ENCODE measurements at places on chromosomes 2 and 18.

GRCh38 chr2:42973726-42974125 is 181.3 kb upstream of the HAAO start:
- DNase-seq = no peak

GRCh38 chr2:152309352-152310214 is 25.4 kb upstream of the FMNL2 start:
- no peak for DNase-seq

GRCh38 chr2:36452260-36452659 is 96.7 kb downstream of the CRIM1 start:
- DNase-seq = no peak

- no peak for DNase-seq
These were observed 140.0 kb upstream of the FHL2 start for GRCh38 chr2:105538840-105539239.

DNA sequence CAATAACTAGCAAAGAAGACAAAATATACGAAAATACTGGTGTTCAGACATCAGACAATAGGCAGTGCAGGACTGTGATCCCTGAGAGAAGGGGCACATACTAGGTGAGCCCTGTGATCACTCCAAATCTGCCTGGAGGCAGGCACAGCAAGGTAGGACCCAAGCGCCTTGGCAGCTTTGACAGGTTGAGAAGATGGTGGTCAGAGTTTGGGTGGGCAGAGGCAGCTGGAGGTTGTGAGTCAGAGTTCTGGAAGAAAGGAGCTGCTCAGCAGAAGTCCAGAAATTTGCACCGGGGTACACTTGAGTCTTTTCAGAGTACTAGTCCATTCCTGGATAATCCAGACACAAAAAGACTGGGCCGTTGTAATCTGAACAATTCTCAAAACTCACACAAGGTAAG is 14.0 kb downstream of the KIF1A start:
- DNase-seq = no peak

DNA sequence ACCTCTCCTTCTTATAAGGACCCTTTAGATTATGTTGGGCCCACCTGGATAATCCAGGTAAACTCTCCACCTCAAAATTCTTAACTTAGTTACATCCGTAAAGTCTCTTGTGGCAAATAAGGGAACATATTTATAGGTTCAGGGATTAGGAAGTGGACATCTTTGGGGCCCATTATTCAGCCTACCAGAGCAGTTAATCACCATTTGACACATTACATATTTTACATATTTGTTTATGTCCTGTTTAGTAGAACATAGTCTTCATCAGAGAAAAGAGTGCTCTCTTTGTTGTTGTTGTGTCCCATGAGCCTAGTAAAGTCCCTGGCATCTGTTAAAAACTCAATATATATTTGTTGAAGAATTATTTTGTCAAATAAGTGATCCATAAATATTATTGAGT is 134.0 kb upstream of the SPATS2L start:
- DNase-seq = no peak

GRCh38 chr18:23864624-23865023 is 149.9 kb upstream of the TTC39C start:
- DNase-seq = peak; percentile 21

DNA sequence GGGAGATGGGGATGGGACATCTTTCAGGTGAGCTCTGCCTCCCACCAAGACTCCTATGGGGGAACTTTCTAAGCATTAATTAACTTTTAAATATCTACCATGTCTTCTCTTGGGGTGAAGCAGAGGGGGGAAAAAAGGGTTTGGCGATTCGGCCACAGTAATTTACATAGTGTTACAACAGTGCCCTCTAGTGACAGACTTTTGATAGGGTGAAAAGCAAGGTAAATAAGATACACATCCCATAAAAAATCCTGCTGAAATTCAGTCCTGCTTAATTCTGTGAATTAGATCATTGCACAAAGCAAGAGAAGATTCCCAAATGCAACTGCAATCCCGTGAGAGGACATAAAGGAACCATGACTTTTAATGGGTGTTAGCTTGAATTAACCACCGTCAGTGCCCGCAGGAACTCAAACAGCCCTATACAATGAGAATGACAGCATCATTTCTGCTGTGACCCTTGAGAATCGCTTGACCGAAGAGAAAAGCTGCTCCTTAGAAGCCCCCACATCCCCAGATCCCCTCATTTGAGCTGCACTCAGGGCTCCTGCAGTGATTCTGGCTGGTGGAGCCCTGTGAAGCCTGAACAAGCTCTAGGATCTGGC is 32.8 kb downstream of the FAM124B start:
- peak; percentile 12 for DNase-seq

DNA sequence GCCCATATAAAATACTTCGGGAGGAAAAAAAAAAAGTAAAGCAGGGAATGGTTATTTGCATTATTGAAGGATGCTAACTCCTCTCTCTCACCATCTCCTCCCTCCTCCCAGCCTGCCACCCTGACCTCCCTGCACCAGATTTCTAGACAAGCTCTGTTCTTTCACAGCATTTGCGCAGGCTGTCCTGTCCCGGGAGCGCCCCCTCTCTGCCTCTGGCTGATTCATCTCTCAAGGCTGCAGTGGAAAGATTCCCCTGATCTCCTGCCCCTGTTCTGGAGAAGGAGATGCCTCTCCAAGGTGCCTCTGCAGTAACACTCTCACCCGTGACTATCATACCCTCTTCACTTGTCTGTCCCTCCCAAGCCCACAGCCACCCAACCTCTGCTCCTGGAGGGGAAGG is 38.5 kb downstream of the COL4A4 start:
- no peak for DNase-seq
